ENCODE measurements at places on chromosomes 5 and 9.

DNA sequence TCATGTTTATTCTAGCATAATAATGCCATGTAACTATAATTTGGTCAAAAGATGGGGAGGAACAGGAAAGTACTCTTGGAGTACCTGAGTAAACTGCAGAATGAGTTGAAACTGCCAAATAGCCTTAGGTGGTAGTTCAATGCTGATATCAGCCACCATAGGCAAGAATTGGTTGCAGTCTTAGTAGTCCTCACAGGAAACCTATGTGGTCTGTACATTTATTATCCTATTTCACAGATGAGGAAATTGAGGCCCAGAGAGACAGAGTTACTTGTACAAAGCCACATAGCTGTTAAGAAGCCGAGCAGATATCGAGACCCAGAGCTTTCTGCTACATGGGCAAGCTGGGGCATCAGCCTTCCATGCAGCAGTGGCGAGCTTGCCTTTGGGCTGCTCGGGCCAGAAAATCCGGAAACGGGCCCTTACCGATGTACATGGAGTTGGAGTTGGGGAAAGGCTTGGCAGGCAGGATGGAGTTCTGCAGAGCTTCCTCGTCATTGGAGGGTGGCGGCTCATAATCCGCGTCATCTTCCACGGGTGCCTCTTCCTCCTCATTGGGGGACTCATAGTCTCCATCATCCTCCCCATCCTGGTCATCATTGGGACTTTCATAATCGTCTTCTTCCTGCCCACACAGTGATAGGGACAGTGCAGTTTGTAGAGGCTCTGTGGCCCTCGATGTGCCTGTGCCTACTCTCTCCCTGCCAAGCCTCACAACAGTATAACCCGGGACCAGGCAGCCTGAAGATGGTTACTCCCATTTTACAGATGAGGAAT, 27.1 kb downstream of the LCP2 start:
- no peak for DNase-seq

DNA sequence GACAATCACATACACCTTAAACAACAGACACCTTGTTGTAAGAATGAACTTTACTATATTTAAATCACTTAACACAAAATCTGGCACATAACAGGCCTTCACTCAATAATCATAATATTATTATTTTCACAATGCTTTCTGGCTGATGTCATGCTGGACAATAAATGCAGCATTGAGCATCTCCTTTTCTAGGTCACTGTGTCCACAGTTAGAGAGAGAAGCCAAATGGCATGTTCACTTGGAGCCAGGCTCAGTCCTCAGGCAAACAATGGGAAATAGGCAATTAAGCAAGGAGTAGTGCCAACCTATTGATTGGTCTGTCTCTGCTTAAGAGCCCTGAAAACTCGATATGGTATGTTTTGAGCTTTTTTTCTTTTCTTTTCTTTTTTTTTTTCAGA, 50.6 kb upstream of the KLF4 start:
- no peak for DNase-seq

GRCh38 chr9:133784731-133785561, 46.8 kb upstream of the SARDH start:
- peak; percentile 27 for DNase-seq

DNA sequence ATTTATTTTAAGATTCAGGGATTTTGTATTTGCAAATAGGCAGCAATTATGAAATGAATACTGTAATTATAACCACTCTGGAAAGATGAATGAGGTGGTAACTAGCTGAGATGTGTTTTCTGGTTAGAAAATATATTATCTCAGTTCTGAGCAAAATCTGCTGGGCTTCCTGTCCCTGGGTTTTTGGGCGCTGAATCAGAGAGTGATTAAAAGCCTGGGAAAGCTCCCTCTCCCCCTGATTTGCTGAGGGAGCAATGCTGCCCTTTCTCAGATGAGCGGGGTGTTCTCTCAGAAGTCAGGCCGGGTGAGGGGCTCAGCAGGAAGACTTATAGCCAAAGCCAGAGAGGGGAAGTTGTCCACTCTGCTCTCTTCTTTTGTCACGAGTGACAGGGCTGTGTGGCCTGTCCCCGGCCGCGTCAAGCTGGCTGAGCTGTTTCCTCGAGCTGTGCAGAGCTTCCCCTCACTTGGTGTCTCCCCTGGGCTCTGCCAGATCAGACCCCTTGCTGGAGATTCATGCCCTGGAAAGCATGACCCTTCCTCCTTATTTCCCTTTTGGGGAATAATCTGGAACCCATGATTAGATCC, 39.8 kb upstream of the PITX1 start:
- no peak for DNase-seq

DNA sequence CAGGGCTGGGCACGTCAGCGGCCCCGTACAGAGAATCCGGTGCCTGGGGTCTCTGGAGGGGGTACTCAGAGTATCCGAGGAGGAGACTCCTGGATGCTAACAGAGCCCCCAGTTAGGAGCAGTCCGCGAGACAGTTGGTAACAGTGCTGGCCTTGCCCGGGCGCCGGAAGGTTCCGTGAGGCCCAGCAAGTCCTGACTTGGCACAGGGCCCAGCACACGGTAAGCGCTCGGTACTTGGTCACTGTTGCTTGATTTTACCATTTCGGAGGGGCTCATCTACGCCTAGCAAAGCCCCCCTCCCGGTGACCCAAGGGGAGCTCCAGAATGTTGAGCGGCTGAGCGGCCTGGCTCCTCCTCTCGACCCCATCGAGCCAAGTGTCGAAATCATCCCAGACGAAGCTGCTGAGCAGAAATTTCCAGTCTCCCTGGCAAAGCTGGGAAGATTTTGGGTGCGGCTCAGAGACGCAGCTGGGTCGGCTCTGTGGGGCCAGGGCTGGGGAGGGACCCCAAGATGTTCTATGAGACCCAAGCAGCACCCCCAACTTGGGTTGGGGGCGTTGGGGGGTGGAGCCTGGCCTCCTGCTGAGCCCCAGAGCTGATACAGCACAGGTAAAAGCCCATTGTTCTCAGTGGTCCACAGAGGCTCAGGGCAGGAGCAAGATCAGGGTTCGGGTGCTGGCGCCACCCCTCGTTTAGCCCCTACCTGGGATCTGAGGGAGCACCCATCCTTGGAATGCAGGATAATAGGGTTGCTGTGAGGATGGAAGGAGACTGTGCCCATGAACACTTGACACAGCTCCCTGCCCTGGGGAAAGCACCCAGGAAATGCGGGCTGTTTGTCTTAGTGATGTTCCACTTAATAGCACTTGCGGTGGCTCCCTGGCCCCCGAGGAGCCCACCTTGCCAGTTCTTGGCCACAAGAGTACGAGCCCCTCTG, 137.2 kb downstream of the C9orf50 start:
- peak; percentile 97 for DNase-seq

GRCh38 chr5:77768978-77769377, 7.2 kb downstream of the TBCA start:
- no peak for DNase-seq
